ENCODE measurements at places on chromosomes 3 and 15. TPM values are rescaled to one million over a fixed set of nuclear protein-coding genes. Genes with fewer than 3 reads are reported as not detected.
A peak's percentile ranks its signal among the peaks of the same experiment; 100 is the strongest.

DNA sequence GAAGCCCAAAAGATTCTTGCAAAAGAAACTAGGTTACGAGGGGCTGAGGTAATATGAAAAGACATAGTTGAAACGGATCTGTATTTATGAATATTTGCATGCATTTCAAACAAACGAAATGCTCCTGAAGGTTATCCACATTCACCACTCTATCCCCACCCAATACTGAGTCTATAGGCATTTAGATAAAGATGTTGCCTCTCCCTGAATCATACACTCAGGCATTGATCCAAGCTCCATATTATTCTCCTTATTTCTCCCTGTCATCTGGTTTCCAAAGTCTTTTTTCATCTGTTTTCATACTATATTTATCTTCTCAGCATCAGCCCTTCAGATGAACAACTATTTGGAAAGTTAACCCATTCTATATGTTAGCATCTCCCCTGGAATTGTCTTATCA lies 492.5 kb upstream of the TGFBR2 start:
- no peak for DNase-seq

FOXL2NB gene
- not detected for total RNA-seq

GRCh38 chr3:151568184-151568583 lies 107.3 kb upstream of the IGSF10 start:
- no peak for DNase-seq

DNA sequence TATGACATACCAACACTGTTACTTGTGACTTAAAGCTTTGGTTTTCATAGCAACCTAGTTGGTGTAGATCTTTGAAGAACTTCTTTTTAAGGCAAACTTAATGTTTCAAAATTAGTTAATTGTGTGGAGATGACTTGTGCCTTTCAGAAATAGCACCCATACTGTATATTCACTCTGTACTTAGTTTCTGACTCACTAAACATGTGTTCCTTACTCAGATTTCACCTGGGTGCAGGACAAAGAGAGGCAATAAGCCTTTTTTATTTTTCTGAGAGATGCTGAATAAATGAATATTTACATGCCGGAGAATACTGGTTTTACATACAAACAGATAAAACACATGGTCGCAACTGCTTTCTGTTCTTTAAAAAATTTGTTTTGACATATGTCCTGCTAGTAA lies 44.8 kb downstream of the SLC25A26 start:
- DNase-seq: no peak

DNA sequence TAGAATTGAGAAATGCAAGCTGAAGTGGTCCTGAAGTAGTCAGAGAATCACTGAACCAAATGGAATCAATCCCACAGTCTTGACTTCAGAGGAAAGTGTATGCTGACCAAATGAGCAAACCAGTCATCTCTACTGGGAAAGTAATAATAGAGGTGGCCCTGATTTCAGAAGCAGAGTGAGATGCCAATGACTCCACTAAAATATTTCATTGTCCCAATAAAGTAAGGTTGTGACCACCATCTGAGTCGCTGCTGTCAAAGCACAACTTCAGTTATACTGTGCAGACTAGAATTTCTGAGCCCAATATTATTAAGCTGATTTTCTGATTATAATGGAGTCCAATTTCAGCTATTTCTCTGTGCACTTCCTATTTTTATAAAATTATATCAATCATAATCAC lies 334.4 kb upstream of the THBS1 start:
- DNase-seq: no peak

DNA sequence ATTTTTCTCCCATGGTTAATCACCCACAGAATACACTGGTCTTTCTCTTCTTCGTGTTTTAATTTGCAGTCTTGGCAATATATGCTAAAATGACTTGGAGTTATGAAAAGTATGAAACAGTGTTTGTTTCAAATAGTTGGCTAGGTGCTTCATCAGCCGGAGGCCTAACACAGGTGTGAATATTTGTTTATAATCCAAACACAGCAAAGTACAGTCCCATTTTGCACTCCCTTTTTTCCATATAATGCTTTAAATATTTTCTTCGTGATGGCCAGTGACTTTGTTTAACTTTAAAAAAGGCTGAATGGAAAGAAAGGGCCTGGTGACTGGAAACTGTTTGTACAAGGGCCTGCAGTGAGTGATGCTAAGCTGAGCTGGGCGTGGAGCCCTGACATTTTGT lies 219.7 kb upstream of the LRIG1 start:
- DNase-seq: no peak

DNA sequence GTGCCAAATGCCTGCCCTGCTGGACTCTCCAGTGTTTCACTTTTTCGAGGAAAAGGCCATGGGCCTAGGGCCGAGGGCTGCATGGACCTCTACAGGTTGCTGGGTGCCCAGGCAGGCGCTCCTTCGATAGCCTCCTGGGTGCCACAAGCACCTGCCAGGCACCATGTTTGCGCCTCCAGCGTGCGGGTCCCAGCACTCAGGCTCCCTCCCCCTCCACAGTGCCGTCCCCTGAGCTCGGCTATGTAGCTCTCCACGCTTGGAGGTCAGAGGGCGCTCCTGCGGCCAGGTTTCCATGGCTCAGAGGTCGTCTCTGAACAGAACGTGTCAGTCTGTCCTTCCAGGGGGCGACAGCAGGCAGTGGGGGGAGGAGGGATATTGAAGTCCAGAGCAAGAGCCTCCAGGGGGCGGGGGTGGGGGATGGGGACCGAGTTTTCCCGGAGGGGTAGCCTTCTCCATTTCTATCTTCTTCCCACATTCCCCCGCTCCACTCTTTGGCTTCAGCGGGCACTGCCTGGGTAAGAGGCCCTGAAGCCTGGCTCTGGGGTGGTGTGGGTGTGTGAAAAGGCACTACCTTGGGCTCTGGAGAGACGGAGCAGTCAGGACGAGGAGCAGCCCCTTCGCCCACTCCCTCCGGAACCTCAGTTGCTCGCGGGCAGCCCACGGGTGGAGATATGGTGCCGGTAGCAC lies 3.6 kb downstream of the ONECUT1 start:
- DNase-seq: no peak

GRCh38 chr15:32738666-32739065 lies 20.9 kb downstream of the GREM1 start:
- no peak for DNase-seq

GRCh38 chr3:78792212-78792611 lies 975.6 kb downstream of the ROBO1 start:
- DNase-seq: no peak

PARP15 gene
- 12.1 TPM for total RNA-seq

AGBL1 gene
- not detected for total RNA-seq

CCDC54 gene
- not detected for total RNA-seq

GRCh38 chr15:59260090-59260489 lies 53.4 kb downstream of the LDHAL6B start:
- peak; percentile 55 for DNase-seq

DNA sequence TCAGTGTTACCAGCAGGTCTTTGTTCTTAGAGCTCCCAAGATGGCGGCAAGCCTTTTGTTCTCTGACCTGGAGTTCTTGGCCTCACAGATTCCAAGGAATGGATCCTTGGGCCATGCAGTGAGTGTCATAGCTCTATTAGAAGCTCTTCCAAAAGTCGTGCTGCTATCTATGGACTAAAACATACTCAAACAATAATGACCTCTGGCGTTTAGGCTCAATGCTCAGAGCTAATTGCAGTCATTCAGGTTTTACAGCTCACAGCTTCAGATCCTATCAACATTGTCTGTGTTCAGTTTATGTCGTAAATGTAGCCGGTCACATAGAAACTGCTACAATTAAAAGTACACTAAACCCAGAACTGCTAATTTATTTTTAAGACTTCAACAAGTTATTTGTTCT lies 22.2 kb downstream of the CCRL2 start:
- no peak for DNase-seq

BTD gene
- total RNA-seq: 2.0 TPM

P3H2 gene
- total RNA-seq: not detected

DNA sequence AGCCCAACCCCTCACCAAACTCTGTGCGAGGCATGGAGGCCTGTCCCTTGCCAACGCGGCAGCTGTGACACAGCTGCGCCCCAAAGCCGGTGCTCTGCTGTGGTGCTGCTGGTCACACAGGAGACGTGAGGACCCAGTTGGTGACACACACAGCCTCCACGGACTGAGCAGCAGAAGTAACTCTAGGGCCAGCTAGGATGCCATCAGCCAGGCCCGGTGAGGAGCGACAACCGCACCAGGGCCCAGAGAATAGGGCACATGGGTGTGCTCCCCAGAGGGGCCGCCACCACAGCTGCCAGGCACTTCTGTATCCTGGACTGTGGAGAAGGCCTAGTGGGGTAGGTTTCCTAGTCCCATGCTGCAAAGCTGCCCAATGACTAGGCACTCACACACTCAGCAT lies 10.7 kb downstream of the ZXDC start:
- DNase-seq: no peak

DNA sequence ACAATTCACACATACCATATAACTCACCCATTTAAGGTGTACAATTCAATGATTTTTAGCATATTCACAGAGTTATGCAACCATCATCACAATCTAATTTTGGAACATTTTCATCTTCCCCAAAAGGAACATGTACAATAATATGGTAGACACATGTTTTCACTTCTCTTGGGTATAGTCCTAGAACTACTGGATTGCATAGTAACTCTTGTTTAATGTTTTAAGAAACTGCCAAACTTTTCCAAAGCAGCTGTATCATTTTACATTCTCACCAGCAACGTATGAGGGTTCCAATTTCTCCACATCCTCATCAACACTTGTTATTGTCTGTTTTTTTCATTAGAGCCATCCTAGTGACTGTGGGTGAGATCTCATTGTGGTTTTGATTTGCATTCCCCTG lies 14.3 kb downstream of the BNC1 start:
- no peak for DNase-seq

SH2D7 gene
- total RNA-seq: not detected

GRCh38 chr3:177599326-177599725 lies 402.0 kb upstream of the TBL1XR1 start:
- DNase-seq: no peak

- DNase-seq: no peak
These were observed 7.3 kb downstream of the TYRO3 start for GRCh38 chr15:41566121-41566885.

GRCh38 chr15:39719109-39719508 lies 63.5 kb downstream of the FSIP1 start:
- no peak for DNase-seq

LEKR1 gene
- 0.14 TPM for total RNA-seq

TRPM1 gene
- not detected for total RNA-seq

- no peak for DNase-seq
These were observed 463.3 kb upstream of the CBLB start for GRCh38 chr3:106332129-106332528.

DNA sequence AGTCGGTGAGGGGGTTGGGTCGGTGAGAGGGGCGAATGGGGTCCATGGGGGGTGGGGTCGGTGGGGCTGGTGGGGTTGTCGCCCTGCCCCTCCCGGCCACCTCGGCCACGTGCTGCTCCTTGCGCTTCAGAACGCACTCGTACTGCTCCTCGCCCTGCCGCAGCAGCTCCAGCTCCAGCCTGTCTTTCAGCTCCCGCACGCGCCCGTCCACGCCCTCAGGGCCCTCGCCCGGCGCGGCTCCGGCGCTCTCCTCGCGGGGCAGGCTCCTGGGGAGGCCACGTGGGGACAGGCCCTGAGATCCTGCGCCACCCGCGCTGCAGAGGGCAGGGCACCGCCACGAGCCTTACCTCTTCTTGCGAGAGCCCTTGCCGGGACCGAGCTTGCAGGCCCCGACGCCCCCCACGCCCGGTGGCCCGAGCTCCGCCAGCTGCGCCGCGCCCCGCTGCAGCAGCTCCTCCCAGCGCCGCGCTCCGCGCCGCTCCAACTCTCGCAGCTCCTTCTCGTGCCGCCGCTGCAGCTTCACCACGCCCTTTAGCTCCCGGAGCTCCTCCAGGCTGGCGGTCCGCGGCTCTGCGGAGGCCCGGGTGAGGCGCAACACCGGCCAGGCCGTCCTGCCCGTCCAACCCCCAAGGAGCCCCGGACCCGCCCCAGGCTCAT lies 8.2 kb upstream of the ANKRD63 start:
- no peak for DNase-seq

SUSD5 gene
- not detected for total RNA-seq

GATA2 gene
- total RNA-seq: not detected

GRCh38 chr3:12996181-12996506 lies 77.1 kb downstream of the IQSEC1 start:
- no peak for DNase-seq

GRCh38 chr3:76631251-76631650 lies 408.6 kb upstream of the ROBO2 start:
- DNase-seq: no peak

DNA sequence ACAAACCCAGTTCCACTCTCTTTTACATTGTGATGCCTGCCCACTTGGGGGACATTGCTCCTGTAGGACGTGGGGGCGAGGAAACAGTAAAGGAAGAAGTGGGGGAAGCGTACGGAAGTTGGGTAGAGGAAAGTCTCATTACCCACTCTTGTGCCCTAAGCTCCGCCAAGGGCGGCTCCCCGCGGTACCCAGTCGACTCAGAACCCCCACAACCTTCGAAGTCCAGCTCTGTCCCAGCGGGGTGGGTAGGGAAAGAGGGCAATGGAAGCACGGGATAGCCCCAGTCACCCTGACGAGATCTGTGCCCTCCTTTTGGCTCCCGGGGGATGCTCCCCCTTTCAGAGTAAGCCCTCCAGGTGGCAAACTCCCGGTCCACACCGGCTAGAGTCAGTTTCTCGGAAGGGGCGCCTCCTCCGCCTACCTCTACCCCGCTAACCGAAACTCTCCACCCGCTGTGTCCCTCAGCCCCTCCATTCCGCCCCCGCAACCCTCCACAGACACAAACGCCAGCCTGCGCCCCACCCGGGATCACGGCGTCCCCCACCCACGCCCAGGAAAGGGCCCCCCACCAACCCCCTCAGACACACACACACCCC lies 527 bp downstream of the CSNK1G1 start:
- DNase-seq: peak; percentile 73

- peak; percentile 61 for DNase-seq
These were observed 78.6 kb downstream of the TRIM42 start for GRCh38 chr3:140756240-140757016.
